Mesothelial cell of epicardium (in vitro differentiated cells): ENCODE measurements at places on chromosomes 13 and 19. TPM values are rescaled to one million over a fixed set of nuclear protein-coding genes. Genes with fewer than 3 reads are reported as not detected.

DNA sequence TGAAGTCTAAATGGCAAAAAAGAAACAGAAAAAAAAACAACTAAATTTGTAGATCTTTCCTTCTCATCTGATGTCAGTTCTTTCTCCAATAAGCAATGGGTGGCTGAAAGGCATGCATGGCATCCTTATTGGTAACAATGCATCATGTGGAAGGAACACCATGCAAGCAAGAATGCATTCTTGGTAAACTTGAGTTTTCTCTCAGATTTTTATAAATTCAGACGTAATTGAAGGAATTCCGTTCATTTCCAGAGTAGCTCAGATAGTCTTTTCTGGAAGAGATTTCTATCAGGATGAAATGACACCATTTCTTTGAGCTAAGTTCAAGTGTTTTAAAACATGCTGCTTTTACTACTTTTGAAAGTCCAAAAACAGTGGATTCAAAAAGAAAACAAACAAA lies 373.0 kb downstream of the COG6 start:
- H3K4me1 ChIP-seq: peaks cover 15% of the 10 kb centered on the region
- peaks cover 2% of the 10 kb centered on the region for H3K36me3 ChIP-seq
- H3K27ac ChIP-seq: no peak overlapping the region

DNA sequence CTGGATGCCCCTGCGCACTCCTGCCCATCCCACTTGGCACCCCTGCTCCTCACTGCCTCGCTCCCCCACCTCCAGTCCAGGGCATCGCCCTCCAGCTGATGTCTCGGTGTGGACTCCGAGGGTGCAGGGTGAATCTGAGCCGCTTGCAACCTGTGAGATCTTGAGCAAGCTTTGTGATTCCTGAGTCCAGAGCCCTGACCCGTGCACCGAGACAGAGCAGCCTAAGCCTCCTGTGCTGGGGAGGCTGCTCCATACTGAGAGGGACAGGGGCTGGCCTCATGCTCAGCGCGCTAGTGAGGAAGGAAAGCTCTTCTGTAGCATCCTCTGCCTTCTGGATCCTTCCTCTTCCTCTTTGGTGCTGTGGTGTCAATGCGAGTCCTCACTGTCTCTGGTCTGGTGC lies 116.0 kb downstream of the TEX29 start:
- H3K27me3 ChIP-seq: peaks cover 37% of the 10 kb centered on the region
- no peak overlapping the region for H3K27ac ChIP-seq
- no peak for DNase-seq
- H3K4me3 ChIP-seq: no peak overlapping the region

DNA sequence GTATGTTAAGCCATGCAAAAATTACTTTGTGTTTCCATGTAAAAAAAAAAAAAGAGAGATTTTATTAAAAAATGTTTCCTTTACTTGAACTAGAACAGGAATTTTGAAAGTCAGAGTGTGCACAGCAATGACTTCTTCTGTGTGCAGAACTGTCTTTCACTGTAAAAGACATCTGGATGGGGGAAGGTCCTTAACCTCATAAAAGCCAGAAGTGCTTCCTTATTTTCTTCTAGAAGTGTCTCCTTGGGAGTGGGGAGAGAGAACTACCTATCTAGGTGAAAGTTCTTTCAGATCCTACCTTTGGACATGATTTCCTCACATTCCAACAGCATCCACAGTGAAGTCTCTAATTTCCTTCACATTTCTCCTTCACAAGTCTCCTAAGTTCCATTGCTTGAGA lies 360.3 kb downstream of the FGF14 start:
- DNase-seq: no peak
- no peaks in the 10 kb centered on the region for H3K36me3 ChIP-seq
- H3K27ac ChIP-seq: no peak overlapping the region
- H3K4me3 ChIP-seq: no peak overlapping the region
- peaks cover 9% of the 10 kb centered on the region for H3K4me1 ChIP-seq

GRCh38 chr13:110305001-110305400 lies 2.0 kb downstream of the COL4A1 start:
- H3K4me1 ChIP-seq: peaks cover 64% of the 10 kb centered on the region
- peak overlapping the region; percentile 65 for H3K4me3 ChIP-seq
- DNase-seq: no peak
- H3K27ac ChIP-seq: no peak overlapping the region
- H3K27me3 ChIP-seq: no peaks in the 10 kb centered on the region

GRCh38 chr19:6087074-6087571 lies 23.2 kb downstream of the RFX2 start:
- H3K36me3 ChIP-seq: no peaks in the 10 kb centered on the region
- DNase-seq: no peak
- H3K27me3 ChIP-seq: peaks cover 4% of the 10 kb centered on the region
- H3K4me1 ChIP-seq: peaks cover 30% of the 10 kb centered on the region
- no peak overlapping the region for H3K4me3 ChIP-seq

- peaks cover 32% of the 10 kb centered on the region for H3K36me3 ChIP-seq
- peaks cover 23% of the 10 kb centered on the region for H3K4me1 ChIP-seq
Observed at GRCh38 chr19:34370117-34370516, 5.1 kb downstream of the GPI start.

- H3K36me3 ChIP-seq: peaks cover 7% of the 10 kb centered on the region
- peaks cover 4% of the 10 kb centered on the region for H3K27me3 ChIP-seq
- H3K4me3 ChIP-seq: no peak overlapping the region
- peaks cover 41% of the 10 kb centered on the region for H3K4me1 ChIP-seq
Observed at GRCh38 chr13:77806518-77806917, 109.0 kb downstream of the SLAIN1 start.

- no peak overlapping the region for H3K27ac ChIP-seq
- H3K36me3 ChIP-seq: no peaks in the 10 kb centered on the region
- H3K4me1 ChIP-seq: no peaks in the 10 kb centered on the region
- no peak overlapping the region for H3K4me3 ChIP-seq
- no peak for DNase-seq
- peaks cover 7% of the 10 kb centered on the region for H3K27me3 ChIP-seq
Observed at GRCh38 chr19:44553478-44554171, 24.1 kb upstream of the CEACAM20 start.

DNA sequence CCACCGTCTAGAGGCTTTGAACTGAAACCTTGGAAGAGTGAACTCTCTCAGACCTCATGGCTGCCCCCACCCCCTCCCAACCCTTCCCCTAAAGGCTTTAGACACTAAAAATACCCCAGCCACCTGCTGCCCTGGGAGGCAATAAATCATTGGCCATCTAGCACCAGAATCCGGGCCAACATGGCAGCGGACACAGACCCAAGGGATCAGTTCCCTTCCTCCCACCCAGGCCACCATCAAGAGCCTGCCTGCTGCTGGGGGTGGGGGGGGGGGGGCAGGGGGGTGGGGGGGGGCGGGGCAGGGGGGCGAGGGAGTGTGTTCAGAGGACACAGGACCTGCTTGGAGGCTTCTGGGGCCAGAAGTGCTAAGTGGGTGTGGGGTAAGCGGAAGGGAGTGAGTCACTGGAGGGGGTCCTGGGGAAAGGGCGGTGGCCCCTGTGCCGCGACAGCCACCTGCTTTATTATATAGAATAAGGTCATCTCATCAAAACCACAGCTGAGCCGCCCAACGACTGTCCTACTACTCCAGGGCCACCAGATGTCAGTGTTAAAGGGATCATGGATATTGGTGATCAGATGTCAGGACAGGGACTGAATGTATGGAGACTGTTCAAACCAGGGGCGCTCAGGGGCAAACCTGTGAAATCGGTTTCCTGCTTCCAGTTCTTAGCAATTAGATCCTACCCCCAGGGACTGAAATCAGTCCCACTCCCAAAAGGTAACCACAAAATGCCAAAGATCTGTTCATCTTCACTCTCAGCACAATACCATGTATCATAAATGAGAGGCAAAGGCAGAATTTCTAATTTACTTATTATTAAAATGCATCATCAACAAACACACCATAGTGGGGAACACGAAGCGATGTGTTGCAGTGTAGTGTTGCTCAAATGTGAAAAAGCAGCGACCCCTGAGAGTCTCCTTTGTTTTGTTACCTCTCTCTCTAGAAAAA lies 24.3 kb downstream of the ARL11 start:
- H3K27me3 ChIP-seq: no peaks in the 10 kb centered on the region
- H3K27ac ChIP-seq: no peak overlapping the region
- H3K4me3 ChIP-seq: no peak overlapping the region
- DNase-seq: no peak
- peaks cover 8% of the 10 kb centered on the region for H3K36me3 ChIP-seq

- DNase-seq: no peak
- no peaks in the 10 kb centered on the region for H3K36me3 ChIP-seq
- H3K27ac ChIP-seq: no peak overlapping the region
- H3K4me3 ChIP-seq: no peak overlapping the region
- H3K4me1 ChIP-seq: peaks cover 7% of the 10 kb centered on the region
Observed at GRCh38 chr19:42316223-42317211, 3.4 kb downstream of the TMEM145 start.

DNA sequence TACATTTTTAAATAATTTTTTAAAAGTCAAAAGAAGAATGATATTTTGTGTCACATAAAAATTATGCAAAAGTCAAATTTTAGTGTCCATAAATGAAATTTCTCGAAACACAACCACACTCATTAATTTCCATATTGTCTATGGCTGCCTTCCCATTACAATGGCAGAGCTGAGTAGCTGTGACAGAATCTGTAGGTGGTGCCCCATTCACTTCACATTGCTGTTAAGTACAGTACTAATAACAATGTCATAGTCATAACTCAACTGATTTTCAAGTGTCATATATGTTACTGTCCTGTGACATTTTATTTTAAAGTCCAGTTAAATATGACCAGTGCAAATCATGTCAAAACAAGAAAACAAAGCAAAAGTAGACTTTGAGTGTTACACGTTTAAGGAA lies 114.3 kb downstream of the SPRY2 start:
- H3K36me3 ChIP-seq: peaks cover 6% of the 10 kb centered on the region
- H3K27ac ChIP-seq: no peak overlapping the region
- DNase-seq: no peak

- H3K27me3 ChIP-seq: no peaks in the 10 kb centered on the region
- DNase-seq: no peak
Observed at GRCh38 chr19:35123573-35123972, 8.0 kb downstream of the FXYD3 start.

DNA sequence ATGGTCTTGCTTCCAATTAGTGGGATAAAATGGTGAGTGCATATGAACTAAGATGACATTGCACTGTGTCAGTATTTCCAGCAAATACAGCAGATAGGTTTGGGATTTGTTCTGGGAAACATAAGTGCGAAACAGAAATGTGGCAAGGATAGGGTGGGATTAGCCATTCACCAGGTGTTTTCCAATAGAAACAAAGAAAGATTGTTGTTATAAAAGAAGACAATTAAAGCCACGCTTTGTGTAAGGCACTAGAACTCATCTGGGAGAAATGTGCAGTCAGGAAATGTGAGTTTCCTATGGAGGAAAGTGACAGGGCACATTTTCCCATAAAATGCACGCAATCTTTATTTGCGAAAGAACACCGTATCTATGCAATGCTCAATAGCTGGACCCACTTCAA lies 1547.8 kb downstream of the EFNB2 start:
- peaks cover 21% of the 10 kb centered on the region for H3K4me1 ChIP-seq
- H3K27ac ChIP-seq: no peak overlapping the region
- no peak for DNase-seq
- no peaks in the 10 kb centered on the region for H3K36me3 ChIP-seq
- no peak overlapping the region for H3K4me3 ChIP-seq

GRCh38 chr19:32550666-32551065 lies 30.3 kb upstream of the PDCD5 start:
- no peak overlapping the region for H3K27ac ChIP-seq
- H3K4me3 ChIP-seq: no peak overlapping the region
- H3K36me3 ChIP-seq: no peaks in the 10 kb centered on the region

DNA sequence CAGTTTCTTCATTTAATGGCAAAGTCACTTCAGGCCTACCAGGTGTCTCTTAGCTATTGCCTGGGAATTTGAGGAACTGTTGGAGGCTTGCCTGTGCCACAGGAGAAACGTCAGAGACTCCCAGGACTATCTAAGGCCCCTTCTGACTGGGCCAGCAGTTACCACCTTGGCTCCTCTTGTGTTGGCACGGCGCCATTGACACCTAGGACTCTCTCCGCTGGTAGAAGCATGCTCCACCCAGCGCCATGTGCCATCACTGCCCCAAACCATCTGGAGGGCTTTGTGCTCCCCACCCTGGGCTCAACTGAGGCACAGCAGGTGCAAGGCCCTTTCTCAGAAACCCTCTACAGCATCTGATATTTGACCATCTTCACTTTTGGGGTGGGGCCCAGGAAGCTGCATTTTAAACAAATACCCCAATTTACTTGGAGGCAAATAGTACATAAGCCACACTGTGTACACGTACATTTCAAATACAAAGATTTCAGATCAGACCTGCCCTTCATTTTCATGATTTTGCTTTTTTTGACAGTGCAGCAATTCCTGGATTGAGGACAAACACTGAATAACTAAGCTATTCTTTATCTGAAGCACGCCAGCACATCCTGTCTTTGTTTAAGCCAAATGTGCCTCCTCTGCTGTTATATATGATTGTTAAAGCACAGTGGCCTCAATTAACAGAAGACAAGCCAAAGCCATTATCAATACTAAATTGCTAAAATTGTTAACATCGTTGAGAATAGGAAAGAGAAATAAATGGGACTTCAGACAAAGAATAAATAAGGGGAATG lies 59.9 kb upstream of the TPP2 start:
- H3K27ac ChIP-seq: no peak overlapping the region
- no peaks in the 10 kb centered on the region for H3K36me3 ChIP-seq
- DNase-seq: no peak

GRCh38 chr19:7869910-7870511 lies 4.2 kb downstream of the PRR36 start:
- peaks cover 27% of the 10 kb centered on the region for H3K4me1 ChIP-seq
- peaks cover 56% of the 10 kb centered on the region for H3K27me3 ChIP-seq
- DNase-seq: peak; percentile 65
- H3K36me3 ChIP-seq: no peaks in the 10 kb centered on the region
- peak overlapping the region; percentile 25 for H3K27ac ChIP-seq

Gene MUC16
- 0.60 to 1.1 TPM (median 0.66 TPM) in 3 replicates for total RNA-seq

Gene CDC16
- total RNA-seq: 102 to 109 TPM (median 102 TPM) in 3 replicates

Gene RFPL4A
- not detected in 3 replicates for total RNA-seq

Gene SCN1B
- 2.2 to 2.8 TPM (median 2.7 TPM) in 3 replicates for total RNA-seq

Gene FCER2
- total RNA-seq: not detected in 3 replicates

Gene GTF3A
- total RNA-seq: 47.5 to 53.7 TPM (median 48.6 TPM) in 3 replicates

Gene DHX34
- 31.7 to 31.9 TPM (median 31.7 TPM) in 3 replicates for total RNA-seq

Gene CHST8
- 25.8 to 26.6 TPM (median 26.0 TPM) in 3 replicates for total RNA-seq

Gene ZNF146
- total RNA-seq: 126 to 132 TPM (median 131 TPM) in 3 replicates
